ENCODE measurements at places on chromosomes 2 and 18. TPM values are rescaled to one million over a fixed set of nuclear protein-coding genes. Genes with fewer than 3 reads are reported as not detected.

DNER gene
- total RNA-seq, result 6.2 TPM

MAP2 gene
- total RNA-seq, result 4.7 TPM

DNA sequence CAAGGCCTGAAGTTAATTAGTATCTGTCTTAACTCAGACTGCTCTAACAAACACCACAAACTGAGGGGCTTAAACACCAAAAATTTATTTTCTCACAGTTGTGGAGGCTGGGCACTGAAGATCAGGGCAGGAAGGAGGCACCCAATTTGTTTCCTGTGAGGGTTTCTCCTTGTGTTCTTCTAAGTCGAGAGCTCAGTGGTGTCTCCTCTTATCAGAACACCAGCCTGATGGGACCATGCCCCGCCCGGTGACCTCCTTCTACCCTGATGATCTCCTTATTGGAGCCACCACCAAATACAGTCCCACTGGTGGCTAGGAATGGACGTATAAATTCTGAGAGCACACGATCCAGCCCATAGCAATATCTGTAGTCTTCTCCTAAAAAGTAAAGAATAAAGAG is 20.5 kb downstream of the TMEM18 start:
- no peak for DNase-seq

SFTPB gene
- 0.12 TPM for total RNA-seq

- DNase-seq, result no peak
Measured at GRCh38 chr2:164847981-164848741, 6.5 kb upstream of the COBLL1 start.

DNA sequence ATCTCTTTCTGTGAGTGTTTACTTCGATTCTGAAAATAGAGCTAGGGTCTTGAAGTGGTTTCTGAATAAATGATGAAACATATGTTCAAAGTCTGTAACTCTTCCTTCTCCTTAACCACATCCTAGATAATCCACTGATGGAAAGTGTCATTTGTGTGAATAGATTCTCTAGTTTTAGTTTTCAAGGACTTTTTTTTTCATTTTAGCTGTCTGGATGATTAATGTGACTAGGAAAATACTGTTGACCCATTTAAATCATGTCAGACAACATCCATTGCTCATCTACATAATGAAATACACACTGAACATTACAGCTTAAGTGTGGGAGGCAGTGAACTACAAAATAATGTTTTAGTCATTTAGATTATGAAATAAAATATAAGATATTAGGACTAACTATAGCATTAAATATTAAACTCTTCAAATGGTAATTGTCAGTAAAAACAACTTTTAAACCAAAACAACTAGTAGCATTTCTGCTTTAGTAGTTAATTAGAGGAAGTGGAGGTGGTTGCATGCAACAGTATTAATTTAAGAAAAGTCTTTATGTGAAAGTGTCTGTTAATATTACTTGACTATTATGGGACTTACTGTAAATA is 39.1 kb upstream of the DLX1 start:
- DNase-seq, result no peak

DNA sequence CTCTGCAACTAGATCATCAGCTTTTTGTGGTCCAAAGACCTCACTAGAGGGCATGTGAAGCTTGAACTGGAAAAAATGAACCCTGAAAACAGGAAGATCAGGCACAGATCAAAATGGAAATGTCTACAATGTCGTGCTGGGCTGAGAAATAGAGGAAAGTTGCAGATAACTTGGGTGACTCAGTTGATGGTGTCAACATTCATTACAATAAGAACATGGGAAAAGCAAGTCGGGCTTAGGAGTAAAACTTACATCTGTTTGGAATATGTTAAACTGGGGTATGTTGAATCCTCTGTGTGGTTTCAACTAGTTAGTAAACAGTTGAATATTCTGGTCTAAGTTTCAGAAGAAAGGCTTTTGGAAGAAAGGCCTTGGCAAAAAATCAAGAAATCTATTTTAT is 940.4 kb downstream of the ERBB4 start:
- no peak for DNase-seq

DNA sequence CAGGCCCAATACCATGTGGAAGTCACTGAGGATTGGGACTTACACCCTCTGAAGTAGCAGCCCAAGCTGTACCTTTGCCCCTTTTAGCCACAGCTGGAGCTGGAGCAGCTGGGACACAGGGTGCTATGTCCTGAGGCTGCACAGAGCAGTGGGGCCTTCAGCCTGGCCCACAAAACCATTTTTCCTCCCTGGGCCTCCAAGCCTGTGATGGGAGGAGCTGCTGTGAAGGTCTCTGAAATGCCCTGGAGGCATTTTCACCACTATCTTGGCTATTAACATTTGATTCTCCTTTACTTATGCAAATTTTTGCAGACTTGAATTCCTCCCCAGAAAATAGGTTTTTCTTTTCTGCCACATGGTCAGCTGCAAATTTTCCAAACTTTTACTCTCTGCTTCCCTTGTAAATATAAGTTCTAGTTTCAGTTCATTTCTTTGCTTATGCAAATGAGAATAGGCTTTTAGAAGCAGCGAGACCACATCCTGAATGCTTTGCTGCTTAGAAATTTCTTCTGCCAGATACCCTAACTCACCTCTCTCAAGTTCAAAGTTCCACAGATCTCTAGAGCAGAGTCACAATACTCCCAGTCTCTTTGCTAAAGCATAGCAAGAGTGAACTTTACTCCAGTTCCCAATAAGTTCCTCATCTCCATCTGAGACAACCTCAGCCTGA is 213.8 kb upstream of the MGAT5 start:
- DNase-seq, result no peak

DNA sequence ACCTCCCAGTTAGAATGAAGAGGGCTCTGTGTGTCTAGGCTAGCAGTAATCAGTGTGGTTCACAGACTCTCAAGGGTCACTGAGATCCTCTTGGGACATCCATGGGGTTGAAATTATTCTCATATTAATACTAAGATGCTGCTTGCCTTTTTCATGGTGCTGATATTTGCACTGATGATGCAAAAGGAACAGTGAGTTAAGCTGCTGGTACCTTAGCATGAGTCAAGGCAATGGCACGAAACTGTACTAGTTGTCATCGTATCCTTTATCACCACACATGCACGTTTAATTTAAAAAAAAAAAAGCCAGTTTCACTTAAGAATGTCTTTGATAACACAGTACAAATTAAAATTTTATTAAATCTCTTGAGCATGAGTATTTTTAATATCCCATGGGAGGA is 151.9 kb upstream of the TANK start:
- no peak for DNase-seq

DNA sequence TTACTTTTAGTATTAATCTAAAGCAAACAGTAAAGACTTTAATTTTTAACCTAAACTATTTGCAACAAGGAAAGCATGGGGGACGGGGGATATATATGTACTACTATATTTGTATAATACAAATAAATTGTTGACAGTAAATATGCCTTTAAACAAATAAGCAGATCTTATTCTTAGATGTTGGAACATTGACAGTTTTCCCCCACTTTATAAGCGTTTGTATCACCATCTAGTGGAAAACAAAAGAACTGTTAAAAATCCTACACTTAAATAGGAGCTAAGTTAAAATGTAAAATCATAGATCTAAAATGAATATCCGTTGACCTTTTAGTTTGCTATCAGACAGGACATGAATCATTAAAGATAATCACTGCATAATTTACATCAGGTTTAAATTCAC is 50.0 kb downstream of the RBBP8 start:
- DNase-seq, result no peak

GRCh38 chr2:47402555-47402804 is 476 bp upstream of the MSH2 start:
- no peak for DNase-seq

PCARE gene
- 1.0 TPM for total RNA-seq

- no peak for DNase-seq
Measured at GRCh38 chr2:85585781-85586105, 1.5 kb downstream of the VAMP5 start.

GRCh38 chr18:31931163-31931885 is 11.6 kb downstream of the TRAPPC8 start:
- no peak for DNase-seq

TLX2 gene
- not detected for total RNA-seq

ZSWIM2 gene
- total RNA-seq, result not detected

OTOS gene
- not detected for total RNA-seq

DNA sequence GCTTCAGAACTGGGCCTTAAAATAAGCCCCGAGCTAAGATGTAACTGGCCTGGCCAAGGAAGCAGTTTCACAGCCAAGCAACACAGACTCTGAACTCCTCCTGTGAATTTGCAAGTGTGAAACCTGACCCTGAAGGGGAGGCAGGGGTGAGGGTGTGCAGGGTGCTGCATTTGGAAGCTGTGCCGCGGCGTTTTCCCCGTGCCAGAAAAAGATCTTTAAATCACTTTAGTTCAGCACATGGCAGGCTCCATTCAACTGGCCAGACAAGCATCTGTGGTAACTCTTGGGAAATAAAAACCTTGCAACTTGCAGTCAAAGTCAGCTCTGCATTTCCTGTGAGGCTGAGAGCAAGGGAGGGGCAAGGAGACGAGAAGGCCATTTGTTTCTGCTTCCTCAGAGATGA is 209.3 kb upstream of the SOX11 start:
- DNase-seq, result no peak

GRCh38 chr2:110984694-110985490 is 135.8 kb upstream of the BCL2L11 start:
- DNase-seq, result no peak

GRCh38 chr2:105176429-105176828 is 65.1 kb upstream of the GPR45 start:
- DNase-seq, result no peak

DNA sequence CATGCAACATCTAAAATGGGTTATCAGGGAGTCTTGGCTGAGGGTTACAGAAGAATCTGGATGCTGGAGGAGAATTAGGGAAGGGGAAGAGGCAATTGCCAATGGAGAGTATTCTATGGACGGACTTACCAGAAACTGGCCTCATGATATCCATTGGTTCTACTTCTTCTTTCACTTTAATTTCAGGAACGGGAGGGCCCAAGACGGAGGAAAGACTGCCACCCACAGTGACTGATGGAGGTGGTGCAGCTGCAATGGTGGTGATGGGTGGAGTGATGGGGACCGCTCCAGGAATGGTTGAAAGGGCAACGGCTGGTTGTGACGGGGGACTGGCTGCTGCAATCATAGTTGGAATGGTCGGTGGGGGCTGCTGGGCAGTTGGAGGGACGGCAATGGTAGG is 69.1 kb upstream of the AMMECR1L start:
- no peak for DNase-seq

FZD7 gene
- 12.2 TPM for total RNA-seq

PIEZO2 gene
- 2.1 TPM for total RNA-seq

DNA sequence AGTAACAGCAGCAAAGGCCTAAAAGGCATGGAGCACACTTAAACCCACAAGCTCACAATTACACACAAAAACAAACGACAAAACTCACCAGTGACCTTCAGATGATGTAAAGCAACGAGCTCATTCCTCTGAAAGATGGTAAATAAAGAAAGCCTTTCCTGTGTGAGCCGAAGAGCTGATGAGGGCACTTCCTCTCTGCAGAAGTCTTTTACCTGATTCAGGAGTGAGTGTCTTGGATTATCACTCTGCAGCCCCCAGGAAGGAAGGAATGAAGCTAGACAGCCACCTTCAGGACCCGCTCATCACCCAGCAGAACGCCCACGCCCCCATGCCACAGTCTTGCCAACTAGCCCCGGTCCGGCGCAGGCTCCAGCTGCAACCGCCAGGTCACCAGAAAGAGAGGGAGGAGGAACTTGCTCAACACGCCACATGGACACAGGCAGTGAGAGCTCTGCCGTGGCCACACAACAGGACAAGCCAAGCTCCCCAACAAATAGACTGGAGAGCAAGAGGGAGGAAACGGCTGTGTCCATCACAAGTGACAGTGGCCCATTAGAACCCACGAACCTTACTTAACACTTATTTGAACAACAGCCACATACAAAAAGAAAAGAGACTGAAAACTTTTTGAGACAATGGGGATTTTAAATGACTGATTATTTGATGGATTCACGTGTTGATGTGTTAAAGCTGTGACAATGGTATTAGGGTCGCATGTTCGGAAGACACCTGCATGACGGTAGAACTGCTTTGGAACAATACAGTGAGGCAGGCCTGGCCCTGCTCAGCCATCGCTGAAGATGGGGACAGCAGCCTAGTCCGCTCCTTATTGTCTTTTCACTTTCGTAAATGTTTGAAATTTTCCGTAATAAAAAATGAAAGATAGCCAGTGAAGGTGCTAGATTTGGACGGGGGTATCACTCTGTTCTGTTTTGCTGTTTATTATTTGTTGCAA is 127.3 kb downstream of the HDAC4 start:
- no peak for DNase-seq

DNA sequence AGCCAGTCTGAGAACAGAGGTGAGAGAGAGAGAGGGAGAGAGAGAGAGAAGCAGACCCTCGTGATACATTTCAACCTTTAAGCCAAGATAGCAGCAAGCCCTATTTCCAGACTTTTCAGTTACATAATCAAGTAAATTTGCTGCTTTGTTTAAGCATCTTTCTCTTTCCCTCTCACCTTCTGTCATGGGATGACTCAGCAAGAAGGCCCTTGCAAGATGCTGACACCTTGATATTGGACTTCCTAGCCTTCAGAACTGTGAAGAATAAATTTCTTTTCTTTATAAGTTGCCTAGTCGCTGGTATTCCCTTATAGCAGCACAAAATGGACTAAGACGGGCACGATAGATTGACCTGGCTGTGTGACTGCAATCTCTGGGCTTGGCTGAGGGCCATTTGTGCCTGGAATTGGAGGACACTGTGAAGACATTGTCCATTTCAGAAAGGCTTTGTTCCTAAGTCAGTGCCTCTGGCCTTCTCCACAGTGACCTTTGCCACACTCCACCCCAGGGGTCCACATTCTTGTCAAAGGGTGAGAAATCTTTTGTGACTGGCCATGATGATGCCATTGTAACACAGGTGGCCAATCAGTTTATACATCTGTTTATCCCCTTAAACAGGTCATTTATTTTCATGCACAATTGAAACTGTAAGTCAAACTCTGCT is 51.3 kb upstream of the ITSN2 start:
- DNase-seq, result no peak

DAW1 gene
- total RNA-seq, result 0.21 TPM

DNA sequence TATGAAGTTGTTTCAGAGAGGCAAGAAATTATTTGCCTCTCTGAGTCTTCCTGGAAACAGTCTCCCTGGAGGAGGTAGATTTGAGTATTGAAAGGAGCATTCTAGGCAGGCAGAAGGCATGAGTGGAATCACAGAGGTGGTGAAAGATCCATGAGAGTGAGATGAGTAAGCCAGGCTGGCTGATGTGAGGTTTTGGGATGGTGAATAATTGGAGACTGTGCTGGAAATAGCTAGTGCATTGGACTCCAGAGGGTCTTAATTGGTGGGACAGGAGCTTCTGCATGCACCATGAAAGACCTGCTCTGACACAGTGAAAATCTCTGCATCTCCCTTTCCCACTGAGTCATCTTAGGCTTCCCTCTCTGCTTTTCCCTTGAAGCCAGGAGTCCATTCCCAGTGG is 46.3 kb downstream of the CDC42EP3 start:
- DNase-seq, result no peak
